PC-9 (cell line): ENCODE measurements at places on chromosomes 2 and 18.

DNA sequence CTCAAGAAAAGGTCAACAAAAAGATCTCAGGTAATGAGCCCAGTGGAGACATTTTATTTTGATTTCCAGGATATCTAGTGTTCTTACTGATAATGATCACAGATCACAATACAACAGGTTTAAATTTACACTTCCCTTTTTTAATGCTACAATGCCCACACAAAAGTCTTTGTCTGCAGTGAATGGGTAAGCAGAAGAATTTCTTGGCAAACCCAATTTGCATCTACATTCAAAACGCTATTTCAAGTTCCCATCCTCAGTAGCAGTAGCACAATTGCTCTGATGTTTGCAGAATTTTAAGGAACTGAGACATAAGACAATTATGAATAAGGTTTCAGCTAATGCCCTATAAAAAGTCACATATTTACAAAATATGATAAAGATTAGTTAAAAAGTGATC lies 929.4 kb upstream of the PIK3C3 start:
- DNase-seq, result no peak

- DNase-seq, result no peak
Observed at GRCh38 chr18:21110713-21111345, 784 bp downstream of the ROCK1 start.

GRCh38 chr2:47354013-47354847 lies 48.7 kb upstream of the MSH2 start:
- DNase-seq, result peak; percentile 90

DNA sequence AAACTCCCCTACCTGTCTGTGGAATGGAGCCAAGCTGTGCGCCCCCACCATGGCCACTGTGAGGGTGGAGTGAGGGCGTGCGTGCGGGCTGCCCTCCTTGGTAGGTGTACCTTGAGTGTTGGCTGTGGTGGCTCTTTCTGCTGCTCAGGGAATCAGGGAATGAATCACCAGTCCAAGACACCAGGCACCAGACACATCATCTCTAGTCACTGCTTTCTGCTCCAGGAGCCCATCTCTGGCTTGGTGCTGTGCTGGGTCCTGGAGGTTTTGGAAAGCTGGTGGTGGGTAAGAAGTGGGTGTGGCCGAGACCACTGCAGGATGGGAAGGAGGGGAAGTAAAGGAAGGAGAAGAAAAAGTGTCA lies 209.9 kb downstream of the SEPTIN10 start:
- DNase-seq, result no peak

- DNase-seq, result no peak
Observed at GRCh38 chr2:24495451-24495850, 4.4 kb downstream of the NCOA1 start.

GRCh38 chr2:38128653-38129052 lies 52.7 kb upstream of the CYP1B1 start:
- no peak for DNase-seq

DNA sequence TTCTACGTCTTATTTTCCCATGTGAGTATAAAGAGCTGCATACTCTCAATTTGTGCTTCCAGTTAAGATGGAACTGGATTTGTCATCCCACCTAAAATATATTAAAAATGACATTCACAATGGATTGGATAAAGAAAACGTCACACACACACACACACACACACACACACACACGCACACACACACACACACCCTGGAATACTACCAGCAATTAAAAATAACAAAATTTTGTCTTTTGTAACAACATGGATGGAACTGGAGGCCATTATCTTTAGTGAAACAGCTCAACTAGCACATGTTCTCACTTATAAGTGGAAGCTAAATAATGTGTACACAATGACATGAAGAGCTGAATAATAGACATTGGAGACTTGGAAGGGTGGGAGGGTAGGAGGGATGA lies 3.8 kb upstream of the QPCT start:
- no peak for DNase-seq

DNA sequence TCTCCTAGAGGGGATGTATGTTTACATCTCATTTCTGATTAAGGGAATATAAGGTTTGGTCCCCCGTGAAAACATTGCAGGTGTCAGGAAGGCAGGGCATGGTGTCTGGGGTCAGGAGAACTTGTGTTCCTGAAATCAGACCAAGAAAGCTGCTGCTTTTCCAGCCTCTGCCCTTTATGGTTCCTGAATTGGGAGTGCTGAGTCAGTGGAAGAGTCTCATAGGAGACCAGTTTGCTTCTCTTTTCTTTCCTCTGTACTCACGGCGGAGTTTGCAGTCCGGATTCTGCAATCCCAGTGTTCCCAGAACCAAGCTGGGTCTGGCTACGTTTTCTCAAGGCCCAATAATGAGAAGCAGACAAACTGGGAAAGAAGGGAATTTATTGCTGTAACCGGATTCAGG lies 5.1 kb upstream of the MARCO start:
- no peak for DNase-seq

GRCh38 chr18:51666763-51667191 lies 469.3 kb upstream of the MEX3C start:
- no peak for DNase-seq

DNA sequence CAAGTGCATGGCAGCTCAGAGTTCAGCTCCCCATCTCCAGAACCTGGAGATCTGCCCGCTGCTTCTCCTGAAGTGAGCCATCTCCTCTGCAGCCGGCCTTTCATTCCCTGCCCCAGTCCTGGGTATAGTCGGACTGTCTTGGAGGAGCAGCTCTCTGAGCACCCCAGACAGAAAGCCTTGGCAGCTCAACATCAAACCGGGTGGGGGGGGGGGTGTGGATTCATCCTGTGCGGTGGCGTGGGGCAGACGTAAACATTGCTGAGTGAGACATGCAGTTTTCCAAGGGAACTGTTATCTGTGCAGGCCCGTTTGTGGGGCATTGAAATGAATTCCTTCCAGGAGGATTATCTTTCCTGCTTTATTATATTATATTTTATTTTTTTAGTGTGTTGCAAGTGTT lies 125.9 kb upstream of the MYCN start:
- DNase-seq, result no peak

GRCh38 chr2:147569426-147569825 lies 275.4 kb upstream of the ACVR2A start:
- DNase-seq, result no peak

- DNase-seq, result no peak
Observed at GRCh38 chr2:128308284-128308731, 10.4 kb downstream of the HS6ST1 start.

DNA sequence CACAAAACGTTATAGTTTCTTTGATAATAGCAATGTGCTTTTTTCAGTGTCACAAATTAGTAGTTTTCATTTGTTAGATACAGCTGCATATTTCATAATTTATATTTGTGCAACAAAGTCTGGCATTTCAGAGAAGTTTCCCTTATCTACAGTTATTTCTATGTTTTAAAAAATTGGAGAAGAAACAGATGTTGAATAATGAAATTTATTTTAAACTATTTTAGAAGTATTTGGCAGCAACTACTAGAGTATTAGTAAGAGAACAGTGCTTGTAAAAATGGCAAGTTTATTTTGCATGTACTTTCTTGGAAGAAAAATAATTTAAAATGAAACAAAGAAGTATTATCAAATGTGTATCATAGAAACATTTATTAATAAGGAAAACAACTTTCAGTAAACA lies 68.6 kb upstream of the COL5A2 start:
- no peak for DNase-seq

- no peak for DNase-seq
Observed at GRCh38 chr18:24200494-24201290, 61.8 kb downstream of the CABYR start.

DNA sequence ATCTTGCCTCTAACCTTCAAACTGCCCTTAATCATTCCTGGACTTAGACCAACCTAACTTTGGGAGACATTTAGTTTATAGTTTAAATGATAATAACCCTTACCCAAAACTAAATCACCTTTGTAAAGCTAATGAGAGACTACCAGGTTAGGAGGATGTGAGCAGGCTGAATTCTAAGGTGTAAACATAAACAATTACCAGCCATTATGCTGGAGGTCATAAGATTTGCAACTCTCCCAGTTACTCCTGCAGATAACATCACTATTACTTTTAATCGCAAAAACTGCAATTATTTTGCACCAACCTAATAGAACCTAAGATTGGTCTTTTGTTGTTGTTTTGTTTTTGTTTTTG lies 86.5 kb upstream of the MSH6 start:
- DNase-seq, result no peak

GRCh38 chr2:149544692-149545091 lies 42.9 kb downstream of the MMADHC start:
- DNase-seq, result no peak

GRCh38 chr18:50619861-50620275 lies 60.0 kb downstream of the MAPK4 start:
- no peak for DNase-seq

GRCh38 chr2:29797916-29798315 lies 123.5 kb downstream of the ALK start:
- DNase-seq, result no peak

- DNase-seq, result peak; percentile 52
Observed at GRCh38 chr2:222693837-222694236, 22.4 kb downstream of the MOGAT1 start.

DNA sequence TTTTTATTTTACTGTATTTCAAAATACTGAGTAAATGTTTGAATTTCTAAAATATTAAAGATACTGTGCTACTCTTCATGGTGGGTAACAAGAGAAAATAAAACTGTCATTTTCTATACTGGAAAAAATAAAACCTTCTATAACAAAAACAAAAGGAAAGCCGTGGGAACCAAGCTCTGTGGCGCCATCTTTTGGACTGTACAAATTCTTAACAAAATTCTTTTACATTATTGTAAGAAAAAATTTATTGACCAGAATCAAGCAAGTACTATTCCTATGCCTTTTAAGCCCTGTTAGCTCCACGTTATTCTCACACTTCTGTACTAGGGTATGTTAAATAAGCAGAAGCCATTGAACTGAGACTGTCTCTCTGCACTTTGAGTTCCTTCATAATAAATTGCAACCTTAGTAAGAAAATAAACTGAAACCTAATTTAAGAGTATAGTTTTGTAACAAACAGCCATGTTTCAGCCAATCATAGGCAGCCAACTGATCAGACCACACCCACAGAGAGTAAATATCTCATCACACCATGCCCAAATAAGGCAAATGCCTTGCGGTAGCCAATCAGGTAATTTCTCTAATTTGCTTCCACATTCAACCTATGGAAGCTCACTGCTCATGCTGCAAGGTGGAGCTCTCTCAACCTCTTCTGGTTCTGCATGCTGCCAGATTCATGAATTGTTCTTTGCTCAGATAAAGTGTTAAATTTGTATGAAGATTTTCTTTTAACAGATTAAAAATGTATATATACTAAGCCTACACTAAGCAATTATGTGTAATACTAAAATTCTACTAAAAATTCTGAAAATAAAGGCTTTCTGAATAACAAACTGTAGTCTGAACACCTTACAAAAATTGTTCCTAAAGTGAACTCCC lies 42.2 kb downstream of the HIBCH start:
- DNase-seq, result no peak

GRCh38 chr18:76855594-76855993 lies 33.2 kb downstream of the ZNF236 start:
- DNase-seq, result no peak
